H54 (cell line): ENCODE measurements at places on chromosomes 12 and 14.

DNA sequence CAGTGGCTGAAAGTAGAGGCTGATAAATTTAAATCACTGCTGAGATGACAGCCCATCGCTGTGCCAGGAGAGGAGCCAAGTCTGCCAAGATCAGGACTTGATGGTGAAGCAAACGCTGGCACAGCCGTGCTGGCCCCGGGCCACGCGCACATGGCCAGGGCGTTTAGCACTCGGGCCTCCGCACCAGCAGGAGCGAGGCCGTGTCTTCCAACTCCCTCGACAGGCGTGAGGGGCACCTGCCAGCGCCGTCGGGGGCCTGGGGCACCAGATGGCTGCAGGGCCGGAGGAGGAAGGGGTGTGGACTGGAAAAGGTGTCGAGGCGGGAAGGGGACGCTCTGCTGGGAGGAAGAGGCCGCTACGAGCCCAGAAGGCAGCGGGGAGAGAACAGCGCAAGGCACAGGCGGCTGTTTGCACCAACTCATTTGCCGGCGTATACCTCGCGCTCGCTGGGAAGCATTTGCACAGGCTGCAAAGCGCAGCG lies 29.5 kb downstream of the RIMBP2 start:
- no peak for DNase-seq

DNA sequence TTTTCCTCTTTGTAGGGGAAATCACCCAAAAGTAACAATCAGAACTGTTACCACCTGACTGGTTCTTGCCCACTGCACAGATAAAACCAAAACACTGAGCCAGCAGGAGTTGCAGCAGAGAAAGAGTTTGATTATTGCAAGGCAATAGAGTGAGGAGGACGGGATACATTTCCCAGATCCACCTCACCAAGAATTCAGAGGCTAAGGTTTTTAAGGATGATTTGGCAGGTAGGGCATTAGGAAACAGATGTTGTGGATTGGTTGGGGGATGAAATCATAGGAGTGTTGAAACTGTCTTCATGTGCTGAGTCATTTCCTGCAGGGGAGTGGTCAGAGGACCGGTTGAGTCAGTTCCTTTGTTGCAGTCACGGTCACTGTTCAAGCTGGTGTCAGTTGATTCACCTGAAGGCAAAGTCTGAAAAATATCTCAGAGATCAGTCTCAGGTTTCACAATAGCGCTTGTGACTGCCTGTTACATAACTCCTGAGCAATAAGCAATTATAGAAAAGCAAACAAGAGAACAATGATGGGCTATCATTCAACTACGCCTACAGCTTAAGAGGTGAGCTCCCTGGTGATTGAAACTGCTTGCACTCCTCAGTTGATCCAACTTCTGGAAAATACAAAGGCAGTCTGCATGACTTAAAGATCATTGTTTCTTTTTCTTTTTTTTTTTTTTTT lies 20.3 kb upstream of the AMN1 start:
- DNase-seq, result peak; percentile 63

- DNase-seq, result no peak
Observed at GRCh38 chr12:38544330-38545066, 227.9 kb downstream of the ALG10B start.

DNA sequence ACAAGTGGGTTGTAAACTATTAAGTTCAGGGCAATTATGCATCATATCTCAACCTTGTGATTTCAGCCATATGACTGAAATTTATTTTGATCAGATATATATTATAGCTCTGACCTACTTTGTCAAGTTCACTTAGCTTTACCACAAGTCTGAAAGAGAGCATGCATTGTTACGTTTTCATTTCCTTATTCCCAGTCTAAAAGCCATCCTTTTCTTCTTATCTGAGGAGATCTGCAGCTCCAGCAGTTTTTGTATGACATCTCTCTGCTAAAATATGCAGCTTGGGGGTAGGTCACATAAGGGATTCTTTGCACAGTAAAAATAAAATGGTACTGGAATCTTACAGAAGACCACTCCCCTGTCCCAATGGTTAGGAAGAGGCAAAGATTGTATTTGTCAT lies 1682.8 kb upstream of the FLRT2 start:
- DNase-seq, result no peak

DNA sequence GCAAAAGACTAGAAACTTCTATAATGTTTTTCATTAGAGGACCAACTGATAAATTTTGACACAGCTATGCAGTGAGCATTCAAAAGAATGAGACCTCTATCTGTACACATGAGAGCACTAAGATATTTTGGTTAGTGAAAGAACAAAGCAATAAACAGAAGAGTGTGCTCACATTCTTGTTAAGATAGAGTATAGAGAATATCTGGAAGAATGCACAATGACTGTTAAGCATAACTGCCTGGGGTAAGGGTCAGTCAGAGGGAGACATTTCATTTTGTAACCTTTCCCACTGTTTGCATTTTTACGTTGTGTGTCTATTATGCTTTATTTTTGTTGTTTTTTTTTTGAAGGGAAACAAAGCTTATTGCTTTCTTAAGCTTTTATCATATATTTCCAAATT lies 20.7 kb downstream of the KCNMB4 start:
- DNase-seq, result no peak

DNA sequence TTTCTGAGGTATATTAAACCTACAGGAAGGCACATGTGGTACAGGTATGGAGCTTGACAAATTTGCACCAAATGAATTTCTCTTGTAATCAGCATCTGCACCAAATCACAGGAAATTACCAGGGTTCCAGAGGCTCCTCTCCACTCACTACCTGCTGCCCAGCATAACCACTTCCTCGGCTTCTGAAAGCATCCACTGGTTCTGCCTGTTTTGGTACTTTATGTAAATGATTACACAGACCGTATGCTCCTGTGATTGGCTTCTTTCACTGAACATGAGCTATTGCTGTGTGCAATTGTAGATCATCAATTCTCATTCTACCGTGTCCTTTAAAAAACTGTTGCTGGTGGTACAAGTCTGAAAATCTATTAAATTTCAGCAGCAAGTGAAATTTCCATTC lies 522.1 kb downstream of the TMEM132D start:
- DNase-seq, result no peak

- DNase-seq, result no peak
Observed at GRCh38 chr14:51592836-51593235, 58.9 kb upstream of the FRMD6 start.

DNA sequence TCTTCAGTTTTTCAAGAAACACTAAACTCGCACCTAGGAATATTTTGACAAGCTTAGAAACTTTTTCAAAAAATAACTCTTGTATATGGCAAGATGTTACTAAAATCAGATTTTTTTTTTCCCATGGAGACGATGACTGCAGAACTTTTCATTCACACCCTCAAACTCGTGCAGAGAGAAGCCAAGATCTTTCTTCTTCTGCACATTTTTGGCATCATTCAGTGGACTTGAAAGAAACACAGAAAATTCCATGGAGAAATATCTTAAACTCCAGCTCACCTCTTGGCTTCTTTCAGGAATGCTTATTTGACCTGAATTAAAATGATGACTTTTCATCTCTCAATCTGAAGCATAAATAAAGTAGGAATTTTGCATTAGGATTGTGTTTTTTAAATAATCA lies 919.4 kb downstream of the NRXN3 start:
- no peak for DNase-seq

- no peak for DNase-seq
Observed at GRCh38 chr14:102805941-102806340, 28.7 kb downstream of the TRAF3 start.
